Stimulated activated CD4-positive, alpha-beta T cell treated with anti-CD3 and anti-CD28 coated beads, Interleukin-2, amount 100 ng/mL, for 4 hours (primary cell): ENCODE measurements at places on chromosomes 12 and 14.

DNA sequence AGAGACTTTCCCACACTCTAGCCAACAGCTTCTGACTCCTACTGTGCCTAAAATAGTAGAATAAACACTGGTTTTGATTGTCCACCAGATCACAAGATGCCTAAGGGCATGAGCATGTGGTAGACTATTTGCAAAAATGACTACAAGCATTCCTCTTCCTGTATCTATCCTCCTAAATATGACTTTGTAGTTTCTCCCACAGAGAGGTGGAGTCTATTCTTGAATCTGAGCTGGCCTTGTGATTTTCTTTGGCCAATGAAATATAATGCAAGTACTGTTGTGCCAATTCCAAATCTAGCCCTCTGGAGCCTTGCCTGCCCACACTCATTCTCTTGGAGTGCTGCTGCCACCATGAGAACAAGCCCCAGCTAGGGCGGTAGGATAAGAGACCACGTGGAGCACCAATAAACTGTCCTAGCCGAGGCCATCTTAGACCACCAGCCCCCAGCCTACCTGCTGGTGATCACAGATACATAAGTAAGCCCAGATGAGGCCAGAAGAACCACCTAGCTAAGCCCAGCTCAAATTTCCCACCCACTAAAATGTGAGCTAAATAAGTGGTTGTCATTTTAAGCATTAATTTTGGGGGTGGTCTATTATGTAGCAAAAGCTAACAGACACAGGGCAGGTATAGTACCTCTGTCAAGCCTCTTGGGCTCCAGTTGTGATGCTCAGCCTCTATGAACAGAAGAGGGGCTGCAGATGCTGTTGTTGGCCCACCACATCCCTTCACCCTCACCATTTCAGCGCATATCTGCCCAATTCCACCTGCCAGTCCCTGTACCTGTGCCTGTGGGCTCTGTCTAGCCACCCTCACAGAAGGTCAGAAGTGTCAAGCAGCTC lies 17.9 kb downstream of the ZFP36L1 start:
- no peak for DNase-seq

GRCh38 chr12:15208871-15209656 lies 12.2 kb downstream of the RERG start:
- DNase-seq: no peak

DNA sequence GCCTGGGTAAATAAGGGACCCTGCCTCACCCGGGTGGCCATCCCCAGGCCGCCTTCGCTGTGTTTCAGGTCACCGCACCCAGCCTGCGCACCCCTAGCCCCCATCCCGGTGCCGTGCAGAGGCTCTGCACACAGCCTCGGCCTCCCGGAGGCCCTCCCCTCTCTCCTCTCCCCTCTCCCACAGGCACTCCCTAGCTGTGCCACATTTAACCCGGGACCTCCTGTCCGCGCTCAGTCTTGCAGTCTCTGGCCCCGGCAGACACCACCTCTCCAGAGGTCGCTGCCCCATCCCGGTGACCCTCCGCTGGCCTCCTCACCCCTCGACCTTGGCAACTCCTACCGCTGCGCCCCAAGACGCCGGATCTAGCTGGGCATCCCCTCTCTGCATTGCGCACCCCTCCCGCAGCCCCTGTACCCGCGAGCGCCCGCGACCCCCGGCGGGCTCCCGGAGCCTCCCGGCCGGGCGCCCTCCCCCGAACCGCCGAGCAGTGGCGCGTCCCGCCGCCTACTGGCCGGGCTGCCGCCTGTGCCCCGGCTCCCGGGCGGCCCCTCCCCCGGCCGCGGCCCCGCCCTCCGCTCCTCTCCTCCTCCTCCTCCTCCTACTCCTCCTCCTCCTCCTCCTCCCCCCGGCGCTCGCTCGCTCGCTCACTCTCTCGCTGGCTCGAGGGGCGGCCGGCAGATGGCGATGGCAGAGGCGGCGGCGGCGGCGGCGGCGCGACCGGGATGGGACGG lies 120.7 kb downstream of the AACS start:
- DNase-seq: peak; percentile 22

DNA sequence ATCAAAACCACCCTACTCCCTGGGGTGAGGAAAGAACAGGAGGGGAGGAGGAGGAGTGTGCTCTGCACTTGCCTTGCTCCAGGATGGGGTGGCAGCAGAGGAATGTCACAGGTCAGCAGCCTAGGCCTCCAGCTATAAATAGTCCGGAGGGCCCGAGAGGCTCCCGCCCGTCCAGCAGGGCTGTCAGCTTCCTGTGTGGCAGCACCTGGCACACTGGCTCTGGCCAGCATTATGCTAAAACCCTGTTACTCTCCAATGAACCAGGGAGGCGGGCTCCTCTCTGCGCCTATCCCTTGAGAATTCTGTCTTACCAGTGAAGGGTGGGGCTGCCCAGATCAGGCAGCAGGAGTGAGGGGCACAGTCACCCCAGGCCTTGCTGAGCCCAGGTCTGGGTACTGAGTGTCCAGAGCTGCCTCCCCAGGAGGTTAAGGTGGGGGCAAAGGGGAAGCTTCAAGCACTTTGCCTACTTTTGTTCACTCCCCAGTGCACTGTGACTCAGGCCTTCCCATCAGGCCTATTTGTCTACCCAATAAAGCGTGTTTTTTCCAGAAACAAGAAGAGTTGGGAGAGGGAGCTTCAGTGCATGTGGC lies 1.2 kb upstream of the COX14 start:
- DNase-seq: no peak

DNA sequence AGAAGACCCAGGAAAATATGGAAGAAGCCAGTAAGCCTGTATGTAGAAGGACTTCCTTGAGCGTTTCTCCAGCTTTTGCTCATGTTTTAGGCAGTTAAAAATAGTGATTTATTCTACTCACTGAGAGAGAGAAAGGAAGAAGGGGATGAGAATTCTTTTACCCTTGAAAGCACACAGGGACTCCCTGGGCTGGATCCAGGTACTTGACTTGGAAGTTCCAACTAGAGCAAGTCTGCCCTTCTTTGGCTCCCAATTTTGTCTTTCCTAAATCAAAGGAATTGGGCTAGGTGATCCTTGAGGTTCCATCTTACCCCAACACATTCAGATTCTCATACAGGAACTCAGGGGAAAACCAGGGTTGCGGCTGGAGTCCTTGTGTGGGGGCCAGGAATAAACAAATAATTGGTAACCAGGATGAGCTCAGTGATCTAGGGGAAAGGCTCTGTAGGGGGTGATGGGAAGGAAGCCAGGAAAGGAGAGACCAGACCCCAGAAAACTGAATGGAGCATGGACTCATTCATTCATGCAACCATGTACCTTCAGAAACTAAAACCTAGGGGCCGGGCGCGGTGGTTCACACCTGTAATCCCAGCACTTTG lies 11.5 kb upstream of the ITGA5 start:
- DNase-seq: no peak

DNA sequence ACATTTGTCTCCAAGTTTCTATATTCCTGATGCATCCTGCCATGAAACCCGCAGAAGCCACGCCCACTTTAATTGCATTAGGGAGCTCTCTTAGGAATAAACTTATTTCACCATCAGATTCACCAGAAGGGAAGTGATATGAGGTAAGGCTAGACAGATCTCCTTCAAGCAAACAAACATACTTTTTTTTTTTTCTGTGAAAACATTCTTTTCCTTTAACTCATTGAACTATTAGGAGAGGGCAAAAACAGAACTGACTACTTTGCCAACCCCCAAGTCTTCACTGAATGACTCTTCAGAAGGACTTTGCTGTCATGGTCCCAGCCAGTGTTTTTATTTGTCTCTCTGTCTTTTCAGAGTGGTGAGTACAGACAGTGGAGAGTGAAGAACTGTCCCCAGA lies 48.4 kb downstream of the GTF2A1 start:
- no peak for DNase-seq

- no peak for DNase-seq
Measured at GRCh38 chr12:8985213-8985754, 4.1 kb upstream of the KLRG1 start.

GRCh38 chr14:67495827-67496226 lies 7.3 kb upstream of the TMEM229B start:
- no peak for DNase-seq

- DNase-seq: no peak
Measured at GRCh38 chr14:64707661-64708060, 3.4 kb downstream of the PLEKHG3 start.

GRCh38 chr12:6265038-6265405 lies 45.5 kb upstream of the PLEKHG6 start:
- no peak for DNase-seq

DNA sequence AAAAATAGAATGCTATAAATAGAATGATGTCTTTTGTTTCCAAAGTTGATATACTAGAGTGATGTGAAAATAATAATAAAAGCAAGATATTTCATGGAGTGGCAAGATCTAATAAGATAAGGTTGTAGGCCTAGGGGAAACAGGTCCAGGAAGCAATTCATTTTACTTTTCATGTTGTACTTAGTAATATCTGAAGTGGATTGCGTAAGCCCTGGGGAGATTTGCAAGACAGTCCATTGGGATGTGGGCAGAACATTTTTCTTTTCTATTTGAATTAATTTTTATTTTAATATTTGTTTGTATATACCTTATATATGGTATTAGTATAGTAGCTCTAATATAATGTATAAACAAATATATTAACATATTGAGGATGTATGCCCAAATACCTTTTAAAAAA lies 7.5 kb downstream of the NUBPL start:
- no peak for DNase-seq

GRCh38 chr14:52833891-52834290 lies 42.5 kb upstream of the GNPNAT1 start:
- DNase-seq: no peak

- DNase-seq: no peak
Measured at GRCh38 chr12:43893670-43894069, 57.8 kb downstream of the TMEM117 start.

DNA sequence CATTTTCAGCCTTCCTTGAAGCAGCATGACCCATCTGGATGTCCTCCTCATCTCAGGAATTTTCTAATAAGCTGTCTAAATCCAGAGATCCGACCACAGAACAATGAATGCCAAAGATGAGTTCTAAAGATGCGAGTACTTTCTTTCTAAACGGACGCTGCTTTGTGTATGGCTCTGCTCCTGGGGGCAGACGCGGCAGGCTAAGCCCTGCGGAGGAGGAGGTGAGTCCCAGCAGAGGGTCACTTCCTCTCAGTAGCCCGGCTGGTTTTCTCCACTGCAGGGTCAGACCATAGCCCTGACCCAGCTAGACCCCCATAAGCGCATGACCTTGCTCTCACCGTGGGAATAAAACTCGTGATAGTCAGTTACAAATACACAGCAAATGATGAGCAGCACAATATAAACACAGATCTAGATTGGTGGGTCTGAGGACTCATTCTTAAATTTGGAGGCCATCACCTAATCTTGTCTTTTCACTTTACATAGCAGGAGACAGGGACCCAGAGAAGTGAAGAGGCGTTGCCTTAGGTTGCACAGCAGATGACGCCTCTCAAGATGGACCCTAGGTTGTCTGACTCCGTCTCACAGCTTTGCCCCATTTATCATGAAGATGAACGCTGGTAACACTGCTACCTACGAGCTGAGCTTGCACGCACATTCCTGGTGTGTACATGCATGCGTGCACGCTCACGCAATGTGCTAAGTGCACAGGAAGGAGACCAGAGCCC lies 16.6 kb downstream of the SSH1 start:
- no peak for DNase-seq

- no peak for DNase-seq
Measured at GRCh38 chr14:36014236-36014635, 162.3 kb downstream of the PTCSC3 start.

DNA sequence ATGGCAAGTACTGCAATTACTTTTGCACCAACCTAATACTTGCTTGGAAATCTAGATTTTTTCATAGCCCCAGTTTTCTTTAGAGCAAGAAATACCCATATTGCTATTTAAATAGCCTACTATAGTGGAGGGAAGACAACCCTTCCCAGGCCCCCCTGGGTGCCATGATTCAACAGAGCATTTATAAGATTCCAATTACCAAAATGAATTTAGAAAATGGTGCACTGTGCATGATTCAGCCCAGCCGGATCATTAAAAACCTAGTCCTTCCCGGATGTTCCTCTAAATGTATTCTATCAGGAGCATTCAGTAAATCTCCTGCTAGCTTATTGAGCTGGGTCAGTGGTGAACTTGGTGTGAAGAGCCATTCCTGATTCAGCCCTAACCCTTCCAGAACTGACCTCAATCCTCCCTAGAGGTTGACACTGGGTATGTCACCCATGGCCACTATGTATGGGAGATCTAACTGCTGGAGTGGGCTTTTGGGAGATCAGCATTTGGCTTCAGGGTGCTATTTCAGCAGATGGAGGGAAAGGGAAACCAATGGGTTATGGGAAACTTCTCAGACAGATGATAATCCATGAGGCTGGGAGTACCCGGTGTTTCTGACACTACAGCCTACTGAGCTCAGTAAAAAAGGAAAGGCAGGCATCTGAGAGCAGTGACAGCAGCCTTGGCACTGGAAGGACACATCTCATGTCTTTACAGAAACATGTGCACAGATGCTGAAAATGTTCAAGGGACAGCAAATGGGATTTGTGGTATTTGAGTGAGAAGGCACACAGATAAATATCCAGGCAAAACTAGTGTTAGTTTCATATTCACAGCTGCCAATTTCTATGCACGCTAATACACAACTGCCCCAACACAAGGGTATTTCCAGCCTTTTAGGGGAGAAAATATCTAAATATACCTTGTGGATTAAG lies 258.9 kb downstream of the DPF3 start:
- DNase-seq: no peak

GRCh38 chr12:10101042-10101579 lies 2.3 kb upstream of the CLEC1A start:
- DNase-seq: no peak

DNA sequence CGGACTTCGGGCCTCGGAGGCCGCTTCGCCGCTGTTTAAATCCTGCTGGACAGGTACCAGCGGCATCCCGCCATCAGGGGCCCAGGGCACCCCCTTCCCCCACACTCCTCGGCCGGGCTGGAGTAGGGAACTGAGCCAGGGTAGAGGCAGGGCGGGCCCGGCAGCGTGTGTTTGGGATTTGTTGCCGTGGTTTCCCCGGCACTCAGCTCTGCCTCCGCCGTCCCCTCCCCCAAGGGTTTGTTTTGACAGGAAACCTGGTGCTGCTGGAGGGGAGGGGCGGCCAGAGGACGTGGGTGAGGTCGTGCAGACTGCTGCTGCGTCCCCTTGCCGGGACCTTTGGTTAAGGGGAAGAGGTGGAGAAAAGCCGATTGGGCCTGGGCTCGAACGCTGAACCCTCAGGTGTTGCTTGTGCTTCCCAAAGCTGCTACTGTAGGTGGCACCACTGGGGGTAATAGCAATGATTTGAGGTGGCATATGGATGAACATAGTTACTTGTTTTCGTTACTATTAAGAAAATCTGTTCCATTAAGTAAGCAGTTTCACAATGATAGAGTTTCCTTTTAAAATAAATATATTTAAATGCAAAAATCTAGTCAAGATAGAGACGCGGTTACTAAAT lies 778 bp downstream of the TCP11L2 start:
- DNase-seq: peak; percentile 59
